NCI-H82 (cell line): ENCODE measurements at places on chromosomes 16 and 17.
A peak's percentile ranks its signal among the peaks of the same experiment; 100 is the strongest.

DNA sequence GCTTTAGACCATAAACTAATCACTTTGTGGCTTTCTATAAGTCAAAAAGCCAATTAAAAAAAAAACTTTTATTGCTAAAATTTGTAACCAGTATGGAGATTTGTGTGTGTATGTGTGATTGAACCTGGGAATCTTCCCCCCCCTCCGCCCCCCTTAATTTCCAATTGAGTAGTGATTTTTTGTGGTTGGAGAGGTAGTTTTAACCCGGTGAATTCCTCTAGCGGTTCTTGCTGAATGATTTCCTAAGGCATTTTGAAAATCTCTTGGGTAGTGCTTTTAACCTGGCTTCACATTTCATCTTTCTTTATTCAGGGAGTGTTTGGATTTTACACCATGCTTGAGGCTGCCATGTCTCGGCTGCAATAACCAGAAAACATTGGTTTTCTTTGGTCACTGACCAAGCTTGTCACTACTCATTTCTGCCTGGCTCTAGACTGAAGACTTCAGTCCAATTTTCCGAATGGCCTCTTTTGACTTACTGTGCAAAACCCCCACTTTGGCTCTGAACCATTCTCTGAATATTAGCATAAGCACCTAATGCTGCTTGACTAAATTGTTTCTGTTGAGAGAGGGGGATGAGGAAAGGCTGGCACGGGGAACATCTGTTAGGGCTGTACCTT lies 35.6 kb downstream of the PRKCA start:
- no peak for DNase-seq

GRCh38 chr16:84876873-84877606 lies 57.3 kb downstream of the CRISPLD2 start:
- DNase-seq = no peak

DNA sequence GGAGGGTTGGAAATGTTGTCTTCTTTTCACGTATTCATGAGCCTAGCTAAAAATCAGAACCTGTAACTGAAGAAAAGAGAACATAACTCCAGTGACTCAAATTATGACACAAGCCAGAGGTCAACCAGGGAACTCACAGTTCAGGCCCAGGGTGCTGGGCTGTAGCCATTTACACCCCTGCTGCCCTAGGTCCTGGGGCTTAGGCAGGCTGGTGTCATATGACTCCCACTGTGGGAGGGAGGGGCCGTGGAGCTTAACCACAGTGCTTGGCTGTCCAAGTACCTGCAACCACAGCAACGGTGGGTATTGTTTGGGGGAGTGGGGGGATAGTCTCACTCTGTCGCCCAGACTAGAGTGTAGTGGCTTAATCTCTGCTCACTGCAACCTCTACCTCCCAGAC lies 71.1 kb upstream of the AMZ2 start:
- peak; percentile 30 for DNase-seq

- DNase-seq = peak; percentile 46
Measured at GRCh38 chr16:55479430-55480140, 587 bp downstream of the MMP2 start.

- DNase-seq = no peak
Measured at GRCh38 chr17:76268991-76269981, 4.1 kb downstream of the UBALD2 start.

- DNase-seq = no peak
Measured at GRCh38 chr16:46783800-46784199, 35.7 kb upstream of the MYLK3 start.
